Amygdala (tissue), 56 donors: ENCODE measurements at places on chromosomes 13 and 19.

GRCh38 chr19:31289381-31289880, 59.8 kb downstream of the TSHZ3 start:
- DNase-seq: no peak

- no peak for DNase-seq
These were observed 17.6 kb downstream of the EVI5L start for GRCh38 chr19:7847664-7848063.

DNA sequence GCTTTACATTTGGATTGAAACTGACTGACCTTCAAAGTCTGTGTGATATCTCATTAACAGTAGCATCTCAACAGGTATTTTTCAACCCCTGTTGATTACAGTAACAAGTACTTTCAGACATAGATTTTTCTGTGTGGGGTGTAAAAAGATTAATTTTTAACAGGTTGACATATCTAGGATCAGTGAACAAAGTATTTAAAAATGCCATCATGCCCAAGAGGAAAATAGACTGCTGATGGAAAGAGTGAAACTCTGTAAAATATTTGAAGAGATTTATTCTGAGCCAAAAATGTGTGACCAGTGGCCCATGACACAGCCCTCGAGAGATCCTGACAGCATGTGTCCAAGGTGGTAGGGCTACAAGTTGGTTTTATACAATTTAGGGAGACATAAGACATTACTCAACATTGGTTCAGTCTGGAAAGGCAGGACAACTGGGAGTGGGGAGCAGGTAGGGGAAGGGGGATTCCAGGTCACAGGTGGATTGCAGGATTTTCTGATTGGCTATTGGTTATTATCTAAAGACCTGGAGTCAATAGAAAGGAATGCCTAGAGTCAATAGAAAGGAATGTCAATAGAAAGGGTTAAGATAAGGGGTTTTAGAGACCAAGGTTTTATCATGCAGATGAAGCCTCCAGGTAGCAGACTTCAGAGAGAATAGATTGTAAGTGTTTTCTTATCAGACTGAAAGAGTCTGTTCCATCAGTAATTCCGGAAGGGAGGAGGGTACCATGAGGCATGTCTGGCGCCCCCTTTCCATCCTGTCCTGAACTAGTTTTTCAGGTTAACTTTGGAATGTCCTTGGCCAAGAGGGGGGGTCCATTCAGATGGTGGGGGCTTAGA, 29.1 kb downstream of the TNFRSF19 start:
- no peak for DNase-seq

DNA sequence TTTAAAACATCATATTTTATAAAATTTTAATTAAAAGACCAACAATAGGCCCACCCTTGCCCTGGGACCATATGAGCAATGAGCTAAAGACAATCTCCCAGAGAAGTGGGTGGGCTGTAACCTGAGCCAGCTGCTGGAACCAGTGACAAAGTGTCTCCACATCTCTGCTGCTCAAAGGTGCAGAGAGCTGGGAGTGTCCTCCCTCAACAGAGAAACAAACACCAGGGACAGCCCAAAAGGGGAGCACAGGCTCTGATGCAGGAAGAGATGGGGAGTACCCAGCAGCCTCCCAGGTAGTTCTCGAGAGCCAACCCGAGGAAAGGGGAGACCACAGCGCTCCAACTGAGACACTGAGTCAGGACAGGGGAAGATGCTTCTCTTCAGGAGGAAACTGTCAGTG, 39.1 kb downstream of the DOCK9 start:
- no peak for DNase-seq

- DNase-seq: no peak
These were observed 13.5 kb downstream of the SNRNP70 start for GRCh38 chr19:49098795-49099194.

- DNase-seq: no peak
These were observed 642.3 kb downstream of the TBC1D4 start for GRCh38 chr13:74839656-74840055.

- DNase-seq: no peak
These were observed 76.3 kb downstream of the PEG3 start for GRCh38 chr19:56764196-56764695.

- no peak for DNase-seq
These were observed 51.3 kb upstream of the CYSLTR2 start for GRCh38 chr13:48602296-48603016.

- DNase-seq: no peak
These were observed at the start of gene SH2D3A for GRCh38 chr19:6767357-6768235. SH2D3A (minus strand) TSS chr19:6767435; CDS start chr19:6763748, 3,687 bp downstream.

DNA sequence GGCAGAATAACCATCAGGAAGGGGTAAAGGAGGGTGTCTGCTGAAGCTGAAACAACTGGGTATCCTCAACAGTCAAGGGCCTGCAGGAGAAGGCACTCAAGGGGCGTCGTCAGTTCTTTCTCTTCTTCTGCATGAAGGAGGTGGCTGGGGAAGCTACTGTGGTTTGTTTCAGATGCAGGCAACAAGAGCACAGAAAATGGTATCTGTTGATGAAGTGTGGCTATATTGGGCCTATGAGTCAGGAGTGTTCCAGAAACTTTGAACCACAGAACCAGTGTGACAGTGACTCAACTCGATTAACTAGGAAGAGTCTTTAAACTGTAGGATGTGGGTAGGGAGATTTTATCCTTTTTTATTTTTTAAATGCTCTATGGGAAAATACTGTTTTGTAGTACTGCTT, 686.3 kb downstream of the FGF9 start:
- DNase-seq: no peak

GRCh38 chr13:45120967-45121831, 889 bp downstream of the GTF2F2 start:
- DNase-seq: no peak

DNA sequence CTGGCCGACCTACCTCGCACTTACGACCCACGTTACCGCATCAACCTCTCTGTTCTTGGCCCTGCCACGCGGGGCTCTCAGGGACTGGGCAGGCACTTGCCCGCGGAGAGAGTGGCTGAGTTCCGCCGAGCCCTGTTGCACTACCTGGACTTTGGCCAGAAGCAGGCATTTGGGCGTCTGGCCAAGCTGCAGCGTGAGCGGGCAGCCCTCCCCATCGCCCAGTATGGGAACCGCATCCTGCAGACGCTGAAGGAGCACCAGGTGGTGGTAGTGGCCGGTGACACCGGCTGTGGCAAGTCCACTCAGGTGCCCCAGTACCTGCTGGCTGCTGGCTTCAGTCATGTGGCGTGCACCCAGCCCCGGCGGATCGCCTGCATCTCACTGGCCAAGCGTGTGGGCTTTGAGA, 4.2 kb downstream of the DHX34 start:
- no peak for DNase-seq

GRCh38 chr19:14432791-14433553, at the start of gene PKN1:
PKN1 (plus strand) TSS chr19:14433306; CDS start chr19:14433522, 216 bp downstream.
- DNase-seq: peak; percentile 54

GRCh38 chr13:103349211-103349980, 283.2 kb upstream of the SLC10A2 start:
- no peak for DNase-seq

DNA sequence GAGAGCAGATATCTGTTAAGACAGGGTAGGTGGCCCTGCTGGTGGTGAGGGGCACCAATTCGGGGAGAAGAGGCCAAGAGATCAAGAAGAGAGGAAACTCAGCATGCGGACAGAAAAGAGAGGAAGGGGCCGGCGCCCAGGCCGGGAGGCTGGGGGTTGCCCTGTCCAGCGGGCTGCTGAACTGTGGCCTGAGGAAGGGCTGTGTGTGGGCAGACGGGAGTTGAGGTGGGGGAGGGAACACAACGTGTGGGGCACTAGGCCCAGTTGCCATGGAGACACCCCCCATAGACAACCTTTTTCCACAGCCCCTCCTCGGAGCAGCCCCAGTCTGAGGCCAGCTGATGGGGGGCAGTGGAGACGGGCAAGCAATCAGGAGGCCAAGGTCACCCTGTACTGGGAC, 2.5 kb upstream of the CACNG8 start:
- DNase-seq: no peak

DNA sequence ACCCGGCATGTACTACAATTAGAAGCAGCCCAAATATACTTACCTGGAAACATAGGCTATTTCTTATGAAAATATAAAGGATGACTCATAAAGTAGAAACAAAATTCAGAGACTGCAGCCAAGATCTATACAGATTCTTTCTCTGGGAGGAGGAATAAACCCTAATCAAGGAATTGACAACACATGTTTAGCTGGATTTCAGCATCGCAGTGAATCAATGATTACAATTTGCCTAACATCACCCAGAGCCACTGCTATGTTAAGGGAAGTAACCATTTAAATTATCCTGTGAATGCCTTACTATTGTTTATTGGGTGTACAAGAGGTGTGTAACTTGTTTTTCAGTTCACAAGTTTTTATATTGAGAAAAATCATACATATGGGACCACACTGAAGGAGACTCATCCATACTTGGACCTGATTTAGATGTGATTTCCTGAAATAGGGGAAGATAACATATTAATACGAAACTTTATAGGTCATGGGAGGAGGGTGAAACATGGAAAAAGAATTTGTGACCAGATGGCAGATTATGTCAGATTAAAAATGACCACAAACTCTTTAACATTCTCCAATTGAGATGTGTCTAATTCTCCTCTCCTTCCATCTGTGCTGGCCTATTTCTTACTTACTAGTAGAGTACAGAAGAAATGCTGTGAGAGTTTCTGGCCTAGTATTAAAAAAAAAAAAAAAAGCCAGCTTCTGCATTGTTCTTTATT, 1168.4 kb downstream of the SLITRK1 start:
- DNase-seq: no peak

DNA sequence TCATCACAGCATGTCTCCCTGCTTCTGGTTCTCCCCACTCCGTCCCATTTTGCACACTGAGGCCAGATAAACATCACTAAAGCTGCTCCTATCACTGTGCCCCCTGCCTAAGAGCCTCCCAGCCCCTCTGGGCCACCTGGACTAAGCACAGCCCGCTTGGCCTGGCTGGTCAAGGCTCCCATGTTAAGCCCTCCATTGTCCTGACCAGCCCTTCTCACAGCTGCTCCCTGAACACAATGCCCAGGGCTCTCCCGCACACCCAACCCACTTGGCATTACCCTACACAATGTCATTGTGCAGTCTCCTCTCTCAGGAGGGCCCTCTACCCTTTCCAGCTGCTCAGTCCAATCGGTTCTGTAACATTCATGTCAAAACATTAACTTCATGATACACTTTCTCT, 133.4 kb downstream of the NUFIP1 start:
- no peak for DNase-seq

DNA sequence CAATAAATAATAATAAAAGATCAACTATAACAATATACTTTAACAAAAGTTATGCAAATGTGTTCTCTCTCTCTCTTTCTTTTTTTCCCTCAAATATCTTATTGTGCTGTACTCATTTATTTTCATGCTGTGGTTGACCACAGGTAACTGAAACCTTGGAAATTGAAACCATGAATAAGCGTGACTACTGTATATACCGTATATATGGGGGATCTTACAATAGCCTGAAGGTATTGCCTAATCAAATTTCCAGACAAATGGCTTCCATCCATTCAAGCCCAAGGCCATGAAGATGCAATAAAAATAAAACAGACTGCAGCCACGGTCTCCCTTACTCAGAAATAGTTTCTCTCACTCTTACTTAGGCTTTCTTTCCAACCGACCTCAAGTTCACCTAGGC, 98.3 kb downstream of the SLITRK6 start:
- DNase-seq: no peak

DNA sequence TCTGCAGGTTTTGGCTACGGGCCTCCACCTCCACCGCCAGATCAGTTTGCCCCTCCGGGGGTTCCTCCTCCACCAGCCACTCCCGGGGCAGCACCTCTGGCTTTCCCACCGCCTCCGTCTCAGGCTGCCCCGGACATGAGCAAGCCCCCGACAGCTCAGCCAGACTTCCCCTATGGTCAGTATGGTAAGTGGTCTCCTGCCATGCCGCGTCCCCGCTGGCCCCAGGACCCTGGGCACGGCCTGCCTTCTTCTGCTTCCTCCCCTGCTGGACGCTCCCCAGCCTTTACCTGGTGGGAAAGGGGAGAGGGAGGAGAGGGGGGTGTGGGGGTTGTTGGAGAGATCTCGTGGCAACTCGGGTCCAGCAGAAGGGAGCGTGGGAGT, 5.7 kb upstream of the RPS15 start:
- no peak for DNase-seq

- peak; percentile 40 for DNase-seq
These were observed 11.4 kb downstream of the NDUFA11 start for GRCh38 chr19:5891938-5892771.

DNA sequence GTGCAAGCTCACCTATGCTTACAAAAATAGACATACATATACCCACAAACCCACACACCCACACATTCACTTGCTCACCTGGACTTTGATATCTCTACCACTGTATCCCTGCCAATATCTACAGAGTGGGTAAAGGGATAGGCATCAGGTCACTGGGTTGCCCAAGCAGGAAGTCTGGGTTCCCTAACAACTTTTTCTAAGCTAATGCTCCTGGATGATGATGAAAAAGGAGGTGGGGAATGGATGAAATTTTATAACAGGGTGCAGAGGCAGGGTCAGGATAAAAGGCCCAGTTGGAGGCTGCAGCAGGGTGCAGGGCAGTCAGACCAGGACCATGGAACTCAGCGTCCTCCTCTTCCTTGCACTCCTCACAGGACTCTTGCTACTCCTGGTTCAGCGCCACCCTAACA, at the start of gene CYP2B6:
TSS of gene CYP2B6 (plus strand) at position 311 of the 410 bp plus-strand sequence. CDS start at position 335, 24 bp downstream.
- DNase-seq: no peak

DNA sequence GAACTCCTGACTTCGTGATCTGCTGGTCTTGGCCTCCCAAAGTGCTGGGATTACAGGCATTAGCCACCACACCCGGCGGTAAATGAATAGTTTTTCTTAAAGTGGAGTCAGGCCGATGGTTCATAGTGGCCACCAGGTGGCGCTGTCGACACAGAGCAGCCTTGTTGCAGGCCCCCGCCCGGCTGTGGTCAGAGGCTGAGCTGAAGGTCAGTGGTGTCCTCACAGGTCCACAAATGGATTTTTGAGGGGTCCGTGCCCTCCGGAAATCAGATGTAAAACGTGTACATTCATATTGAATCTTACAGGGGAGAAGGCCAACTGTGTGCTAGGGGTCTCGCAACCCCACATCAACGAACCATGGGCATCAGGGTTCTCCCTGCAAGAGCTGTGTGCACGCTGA, 13.4 kb upstream of the WDR18 start:
- DNase-seq: no peak

GRCh38 chr19:7575434-7576040, 20.1 kb upstream of the CAMSAP3 start:
- DNase-seq: no peak

GRCh38 chr19:47429140-47429793, 9.9 kb upstream of the MEIS3 start:
- no peak for DNase-seq

DNA sequence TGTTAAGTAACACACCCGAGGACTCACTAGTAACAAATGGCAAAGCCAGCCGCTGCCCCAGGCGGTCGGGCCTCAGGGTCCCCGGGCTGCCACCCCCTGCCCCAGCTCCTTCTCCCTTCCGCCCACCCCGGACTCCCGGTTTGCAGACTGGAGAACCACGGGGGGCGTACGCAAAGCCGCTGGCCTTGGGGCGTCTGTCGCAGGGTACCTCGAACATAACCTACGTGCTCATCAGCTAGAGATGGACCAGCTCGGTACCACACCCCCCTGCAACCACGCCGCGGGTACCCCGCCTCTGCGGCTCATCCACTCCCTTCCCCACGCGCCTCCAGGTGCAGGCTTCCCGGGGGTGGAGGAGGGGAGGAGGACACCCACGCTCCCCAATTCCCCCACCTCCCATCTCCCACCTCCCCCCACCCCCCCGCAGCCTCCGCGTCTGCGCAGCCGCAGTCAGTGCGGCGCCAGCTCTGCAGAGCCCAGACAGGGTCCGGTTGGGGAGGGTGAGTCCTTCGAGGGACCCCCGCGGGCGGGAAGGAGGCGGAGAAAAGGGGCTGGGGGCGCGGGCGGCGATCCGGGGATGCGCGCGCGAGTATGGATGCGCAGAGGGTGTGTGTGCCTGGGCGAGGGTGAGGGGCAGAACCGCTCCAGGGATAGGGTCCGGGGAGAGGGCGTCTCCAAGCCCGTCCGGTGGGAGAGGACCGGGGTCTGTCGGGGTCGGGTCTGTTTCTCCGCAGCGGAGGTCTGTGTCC, at the start of gene SMIM17:
TSS of gene SMIM17 (plus strand) at position 449 of the 749 bp plus-strand sequence. CDS start 2,509 bp downstream, outside the sequence.
- no peak for DNase-seq
